ENCODE measurements at places on chromosomes 16 and 17. TPM values are rescaled to one million over a fixed set of nuclear protein-coding genes. Genes with fewer than 3 reads are reported as not detected.

Gene NFATC3
- 38.1 TPM for total RNA-seq

Gene MT4
- not detected for total RNA-seq

DNA sequence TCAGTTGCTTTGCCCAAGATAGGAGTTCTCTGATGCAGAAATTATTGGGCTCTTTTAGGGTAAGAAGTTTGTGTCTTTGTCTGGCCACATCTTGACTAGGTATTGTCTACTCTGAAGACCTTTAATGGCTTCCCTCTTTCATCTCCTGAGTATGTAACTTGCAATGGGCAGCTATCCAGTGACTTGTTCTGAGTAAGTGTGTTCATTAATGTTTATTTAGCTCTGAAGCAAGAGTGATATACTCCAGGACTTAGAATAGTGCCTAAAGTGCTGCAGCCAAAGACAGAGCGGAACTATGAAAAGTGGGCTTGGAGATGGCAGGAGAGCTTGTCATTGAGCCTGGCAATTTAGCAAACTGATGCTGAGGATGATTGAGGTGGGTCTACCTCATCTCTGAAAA, 8.8 kb upstream of the TANGO6 start:
- DNase-seq, result no peak

GRCh38 chr17:59367657-59368045, 36.2 kb downstream of the YPEL2 start:
- no peak for DNase-seq

DNA sequence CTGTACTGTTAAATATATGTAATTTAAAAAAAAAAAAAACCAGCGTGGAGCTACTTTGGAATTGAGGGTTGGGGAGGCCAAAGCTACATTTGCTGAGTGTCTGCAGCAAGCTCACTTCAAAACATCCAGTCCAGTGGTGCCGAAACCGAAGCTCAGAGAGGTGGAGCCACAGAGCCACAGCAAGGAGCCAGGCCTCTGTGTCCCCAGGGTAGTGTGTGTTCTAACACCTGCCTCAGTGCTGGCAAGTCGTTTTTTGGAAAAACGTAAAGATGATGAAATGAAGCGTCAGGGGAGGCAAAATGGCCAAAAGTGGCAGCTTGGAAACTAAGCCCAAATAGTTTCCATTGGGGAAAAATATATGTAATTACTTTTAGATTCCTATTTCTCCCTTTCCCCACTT, 36.1 kb upstream of the MRC2 start:
- DNase-seq, result no peak

DNA sequence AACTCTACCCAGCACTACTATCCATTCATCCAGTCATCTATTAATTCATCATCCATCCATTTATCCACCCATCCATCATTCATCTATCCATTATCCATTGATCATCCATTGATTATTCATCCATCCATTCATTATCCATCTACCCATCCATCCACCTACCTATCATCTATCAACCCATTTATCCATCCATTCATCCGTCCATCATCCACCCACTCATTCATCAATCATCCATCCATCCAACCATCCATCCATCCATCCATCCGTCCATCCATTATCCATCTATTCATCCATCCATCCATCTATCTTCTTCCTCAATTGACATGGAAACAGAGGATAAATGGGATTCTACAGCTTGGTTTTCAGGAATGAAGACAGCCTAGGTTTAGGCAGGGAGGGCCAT, 12.0 kb downstream of the SLC4A1 start:
- no peak for DNase-seq

Gene B4GALNT2
- 0.13 TPM for total RNA-seq

DNA sequence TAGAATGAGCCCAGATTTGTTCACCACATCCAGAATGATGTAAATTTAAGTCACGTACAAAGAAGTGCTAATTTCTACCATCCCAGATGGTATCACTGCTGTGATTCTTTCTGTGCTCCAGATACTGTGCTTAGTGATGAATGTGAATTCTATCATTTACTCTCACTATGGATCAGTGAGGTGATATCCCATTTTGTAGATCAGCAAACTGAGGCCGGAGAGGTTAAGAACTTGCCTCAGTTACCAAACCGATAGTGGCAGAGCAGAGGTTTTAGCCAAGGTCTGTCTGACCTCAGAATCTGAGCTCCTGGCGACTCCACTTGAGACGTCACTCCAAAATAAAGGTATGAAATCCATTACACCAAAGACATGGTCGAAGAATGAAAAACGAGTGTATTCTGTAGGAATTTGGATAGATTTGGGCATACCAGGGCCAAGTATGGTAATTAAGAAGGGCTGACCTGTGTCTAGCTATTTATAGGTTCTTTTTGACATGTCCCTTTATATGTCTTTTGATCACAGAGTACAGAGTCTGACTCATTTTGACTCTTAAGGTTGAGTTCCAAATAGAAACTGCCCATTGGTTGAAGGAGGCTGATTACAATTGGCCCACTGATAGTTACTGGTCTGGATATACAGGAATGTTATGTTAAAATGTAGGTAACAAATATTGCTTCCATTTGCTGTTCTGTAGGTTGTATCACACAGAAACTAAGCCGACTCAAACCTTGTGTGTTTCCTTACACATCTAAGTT, 10.0 kb downstream of the MAP2K6 start:
- DNase-seq, result no peak

Gene KRT32
- not detected for total RNA-seq

Gene TPSG1
- not detected for total RNA-seq

- DNase-seq, result peak; percentile 87
Observed at GRCh38 chr17:72592242-72592966, 471.6 kb downstream of the SOX9 start.

DNA sequence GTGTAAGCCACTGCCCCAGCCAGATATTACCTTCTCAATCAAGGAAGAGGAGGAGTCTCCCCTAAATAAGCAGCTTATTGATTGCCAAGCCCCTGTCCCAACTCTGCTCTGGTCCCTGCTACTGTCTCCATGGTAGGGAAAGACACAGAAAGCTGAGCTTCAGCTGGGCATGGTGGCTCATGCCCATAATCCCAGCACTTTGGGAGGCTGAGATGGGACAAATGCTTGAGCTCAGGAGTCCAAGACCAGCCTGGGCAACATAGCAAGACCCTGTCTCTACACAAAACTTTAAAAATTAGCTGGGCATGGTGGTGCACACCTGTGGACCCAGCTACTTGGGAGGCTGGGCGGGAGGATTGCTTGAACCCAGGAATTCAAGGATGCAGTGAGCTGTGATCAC, 6.6 kb downstream of the JUP start:
- DNase-seq, result no peak

GRCh38 chr16:13127144-13127543, 225.7 kb downstream of the SHISA9 start:
- no peak for DNase-seq

GRCh38 chr16:62970851-62971250, 934.6 kb upstream of the CDH8 start:
- DNase-seq, result no peak

- no peak for DNase-seq
Observed at GRCh38 chr16:4628283-4628682, 3.7 kb downstream of the MGRN1 start.

DNA sequence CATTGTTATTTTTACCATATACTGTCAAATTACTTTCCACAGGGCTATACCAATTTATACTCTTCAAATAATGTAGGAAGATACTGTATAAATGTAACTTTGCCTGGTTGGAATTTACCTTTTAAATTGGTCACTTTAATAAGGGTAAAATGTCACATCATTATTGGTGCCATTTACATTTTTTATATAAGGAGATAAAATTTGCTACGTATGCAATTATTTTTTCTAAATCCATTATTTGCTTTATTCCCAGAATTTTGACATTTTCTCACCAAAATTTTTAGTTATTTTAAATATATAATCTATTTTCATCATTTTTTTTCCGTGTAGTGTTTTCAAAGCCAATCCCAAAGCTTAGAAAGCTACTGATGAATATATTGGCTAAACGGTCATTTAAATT, 664.7 kb downstream of the KCNJ2 start:
- no peak for DNase-seq

DNA sequence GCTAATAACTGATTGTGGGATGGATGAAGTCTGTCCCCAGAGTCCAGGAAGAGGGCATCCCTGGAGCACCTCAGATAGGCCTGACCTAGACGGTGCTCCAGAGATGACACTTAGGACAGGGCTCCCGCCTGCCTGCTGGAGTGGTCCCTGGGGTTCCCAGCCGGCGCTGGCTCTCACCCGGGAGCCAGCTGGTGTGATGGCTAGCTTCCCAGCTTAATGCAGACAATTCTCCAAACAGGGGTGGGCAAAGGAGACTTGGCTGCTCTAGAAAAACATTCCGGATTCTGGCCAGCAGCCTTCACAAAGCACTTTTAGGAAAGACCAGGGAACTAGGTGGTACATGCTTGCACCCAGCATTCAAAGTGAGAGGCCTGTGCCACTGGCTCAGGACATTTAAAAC, 18.6 kb downstream of the ACE start:
- DNase-seq, result no peak

- DNase-seq, result no peak
Observed at GRCh38 chr17:70089513-70090148, 14.6 kb downstream of the KCNJ16 start.

DNA sequence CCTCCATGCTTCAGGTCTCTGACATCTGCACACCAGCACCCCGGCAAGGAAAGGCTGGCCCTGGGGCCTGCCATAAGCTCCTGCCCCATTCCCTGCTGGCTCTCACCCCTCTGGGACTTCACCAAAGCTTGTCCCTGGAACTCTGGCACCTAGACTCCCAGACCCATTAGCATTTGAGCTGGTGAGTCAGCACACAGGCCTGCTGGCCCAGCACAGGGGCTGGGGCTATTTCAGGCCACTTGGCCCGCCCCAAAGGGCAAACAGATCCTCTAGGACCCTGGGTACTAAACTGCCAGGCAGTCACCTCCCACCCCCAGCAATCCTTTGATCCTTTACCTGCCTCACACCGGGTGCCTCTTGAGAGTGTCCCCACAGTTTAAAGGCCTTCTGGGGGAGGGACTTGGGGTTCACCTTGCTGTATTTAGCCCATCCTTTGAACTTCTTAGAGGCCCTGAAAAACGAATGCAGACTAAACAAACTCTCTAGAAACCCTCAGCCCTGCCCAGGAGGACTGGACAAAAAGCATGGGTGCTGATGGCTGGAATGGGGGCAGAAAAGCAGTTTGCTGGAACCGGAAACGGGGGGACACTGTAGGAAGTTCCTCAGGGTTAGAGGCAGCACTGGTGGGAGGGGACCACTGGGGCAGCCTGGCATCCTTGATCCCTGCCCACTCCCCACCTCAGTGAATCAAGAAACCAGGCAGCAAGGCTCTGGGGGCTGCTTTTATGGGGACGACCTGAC, 3.2 kb upstream of the SAMD14 start:
- DNase-seq, result peak; percentile 84

Gene DNAH17
- total RNA-seq, result 0.45 TPM

GRCh38 chr17:77742579-77742978, 215.9 kb upstream of the TNRC6C start:
- DNase-seq, result no peak

DNA sequence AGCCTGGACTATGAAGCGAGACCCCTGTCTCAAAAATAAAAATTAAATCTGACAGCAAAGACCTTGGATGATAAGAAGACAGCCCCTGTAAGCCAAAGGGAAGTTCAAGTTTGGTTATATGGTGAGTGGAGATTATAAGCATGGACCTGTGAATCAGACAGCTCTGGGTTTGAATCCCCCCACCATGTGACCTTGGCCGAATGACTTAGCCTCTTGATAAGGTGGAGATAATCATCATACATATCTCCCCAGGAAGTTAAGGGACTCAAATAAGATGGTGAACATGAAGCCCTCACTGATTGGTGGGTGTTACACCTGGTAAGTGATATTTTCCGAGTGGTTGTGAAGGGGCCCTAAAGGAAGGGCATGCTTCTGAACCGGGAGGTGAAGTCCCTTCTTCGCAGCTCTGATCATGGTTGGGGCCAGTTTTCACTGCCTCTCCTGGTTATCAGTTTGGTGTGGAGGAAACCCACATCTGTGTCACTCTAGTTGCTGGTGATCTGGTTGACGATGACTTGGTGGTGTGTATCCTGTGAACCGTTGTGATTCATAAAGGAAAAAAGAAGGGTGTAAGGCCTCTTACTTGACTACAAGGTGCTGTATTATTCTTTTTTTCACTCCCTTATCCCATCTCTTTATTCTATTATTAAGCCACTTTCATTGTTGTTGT, 61.7 kb upstream of the CLEC18A start:
- DNase-seq, result no peak

DNA sequence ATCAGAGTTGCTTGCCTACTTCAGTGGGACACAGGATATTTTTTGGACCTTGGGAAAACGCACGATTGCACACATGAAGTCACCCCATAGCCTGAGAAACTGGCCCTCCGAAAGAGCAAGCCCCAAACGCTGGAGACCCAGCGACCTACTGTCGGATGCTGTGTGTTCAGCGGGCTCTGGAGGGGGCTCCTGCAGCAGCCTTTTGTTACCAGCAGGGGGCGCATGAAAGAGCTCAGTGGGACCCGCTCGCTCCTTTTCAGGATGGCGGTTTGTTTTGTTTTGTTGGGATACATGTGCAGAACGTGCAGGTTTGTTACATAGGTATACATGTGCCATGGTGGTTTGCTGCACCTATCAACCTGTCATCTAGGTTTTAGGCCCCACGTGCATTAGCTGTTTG, 28.4 kb downstream of the MYH3 start:
- no peak for DNase-seq

DNA sequence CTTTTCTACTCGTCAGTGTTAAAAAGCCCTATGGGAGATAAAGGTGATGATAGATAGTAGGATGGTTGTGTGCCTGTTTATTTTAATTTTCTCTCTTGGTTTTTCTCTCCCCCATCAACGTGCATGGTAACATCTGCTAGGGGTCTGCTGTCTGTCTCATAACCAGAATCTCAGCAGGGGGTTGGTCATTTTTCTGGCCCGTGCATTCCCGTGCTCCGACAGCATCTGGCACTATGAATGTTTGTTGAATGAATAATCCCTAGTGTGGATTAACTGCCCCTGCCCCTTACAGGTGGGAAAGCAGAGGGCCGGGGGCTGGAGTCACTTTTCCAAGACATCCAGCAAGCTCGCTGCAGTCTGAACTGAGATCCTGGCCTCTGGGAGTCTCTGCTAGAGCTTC, 6.3 kb downstream of the CA5A start:
- DNase-seq, result no peak

- DNase-seq, result no peak
Observed at GRCh38 chr17:75689441-75689873, 22.3 kb downstream of the SAP30BP start.

GRCh38 chr17:65039336-65039988, 17.1 kb downstream of the GNA13 start:
- DNase-seq, result no peak

Gene CDRT15L2
- total RNA-seq, result not detected

Gene C16orf96
- 0.13 TPM for total RNA-seq
